ENCODE measurements at places on chromosomes 6 and 20. TPM values are rescaled to one million over a fixed set of nuclear protein-coding genes. Genes with fewer than 3 reads are reported as not detected.

- no peaks in the 10 kb centered on the region for H3K36me3 ChIP-seq
- no peak for DNase-seq
- H3K27me3 ChIP-seq: no peaks in the 10 kb centered on the region
- H3K27ac ChIP-seq: peak overlapping the region; percentile 62
- no peak overlapping the region for H3K4me3 ChIP-seq
These were observed 45.5 kb downstream of the TTI1 start for GRCh38 chr20:37987602-37988290.

- no peak overlapping the region for H3K4me3 ChIP-seq
- no peaks in the 10 kb centered on the region for H3K36me3 ChIP-seq
- H3K4me1 ChIP-seq: no peaks in the 10 kb centered on the region
- no peaks in the 10 kb centered on the region for H3K27me3 ChIP-seq
These were observed 10.3 kb upstream of the TAAR9 start for GRCh38 chr6:132527791-132528190.

- no peak for DNase-seq
- no peak overlapping the region for H3K4me3 ChIP-seq
These were observed 221.8 kb upstream of the SOX4 start for GRCh38 chr6:21371676-21372171.

DNA sequence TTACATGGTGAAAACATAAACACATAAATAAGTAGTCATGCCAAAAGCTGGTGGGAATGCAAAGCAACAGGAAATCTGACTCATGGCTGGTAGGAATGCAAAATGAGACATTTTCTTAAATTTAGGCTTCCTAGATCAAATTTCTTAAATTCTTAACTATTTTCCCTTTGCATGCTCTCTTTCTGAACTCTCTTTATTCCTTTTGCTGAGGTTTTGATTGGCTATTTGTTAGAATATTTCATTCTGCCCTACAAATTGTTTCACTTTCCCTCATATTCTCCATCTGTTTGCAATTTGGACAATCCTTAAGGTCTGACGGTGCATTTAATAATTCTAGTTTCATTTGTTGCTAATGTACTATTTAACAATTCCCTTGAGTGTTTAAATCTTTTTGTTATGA is 437.5 kb upstream of the RGS17 start:
- no peaks in the 10 kb centered on the region for H3K4me1 ChIP-seq
- H3K4me3 ChIP-seq: no peak overlapping the region
- H3K36me3 ChIP-seq: no peaks in the 10 kb centered on the region
- H3K27ac ChIP-seq: no peak overlapping the region

DNA sequence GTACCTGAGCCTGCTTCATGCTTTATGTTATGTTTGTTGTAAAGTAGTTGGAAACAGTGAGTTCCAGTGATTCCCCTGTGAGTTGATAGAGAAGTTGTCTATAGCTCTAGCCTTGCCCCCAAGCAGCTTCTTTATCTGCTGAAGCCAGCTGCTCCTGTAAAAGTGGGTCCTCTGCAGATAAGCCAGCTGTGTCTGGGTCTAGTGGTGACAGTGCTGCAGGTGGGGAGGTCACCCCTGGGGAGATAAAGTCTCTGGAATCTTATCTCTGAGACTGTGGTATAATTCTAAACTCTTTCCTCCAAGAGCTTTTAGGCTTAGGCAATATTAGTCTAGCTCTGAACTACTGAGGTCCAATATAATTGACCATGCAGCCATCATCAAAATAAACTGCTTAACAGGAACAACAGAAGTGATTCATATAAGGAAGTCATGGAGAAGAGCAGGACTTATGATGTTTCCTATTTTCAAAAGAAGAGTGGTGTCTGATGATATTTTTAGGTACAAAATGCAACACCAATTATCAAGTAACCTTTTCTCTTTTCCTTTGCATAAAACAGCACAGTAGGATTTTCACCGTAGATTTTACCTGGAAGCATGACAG is 44.2 kb upstream of the TMEM217 start:
- peaks cover 28% of the 10 kb centered on the region for H3K36me3 ChIP-seq
- H3K27ac ChIP-seq: no peak overlapping the region
- no peaks in the 10 kb centered on the region for H3K27me3 ChIP-seq
- no peak overlapping the region for H3K4me3 ChIP-seq

DNA sequence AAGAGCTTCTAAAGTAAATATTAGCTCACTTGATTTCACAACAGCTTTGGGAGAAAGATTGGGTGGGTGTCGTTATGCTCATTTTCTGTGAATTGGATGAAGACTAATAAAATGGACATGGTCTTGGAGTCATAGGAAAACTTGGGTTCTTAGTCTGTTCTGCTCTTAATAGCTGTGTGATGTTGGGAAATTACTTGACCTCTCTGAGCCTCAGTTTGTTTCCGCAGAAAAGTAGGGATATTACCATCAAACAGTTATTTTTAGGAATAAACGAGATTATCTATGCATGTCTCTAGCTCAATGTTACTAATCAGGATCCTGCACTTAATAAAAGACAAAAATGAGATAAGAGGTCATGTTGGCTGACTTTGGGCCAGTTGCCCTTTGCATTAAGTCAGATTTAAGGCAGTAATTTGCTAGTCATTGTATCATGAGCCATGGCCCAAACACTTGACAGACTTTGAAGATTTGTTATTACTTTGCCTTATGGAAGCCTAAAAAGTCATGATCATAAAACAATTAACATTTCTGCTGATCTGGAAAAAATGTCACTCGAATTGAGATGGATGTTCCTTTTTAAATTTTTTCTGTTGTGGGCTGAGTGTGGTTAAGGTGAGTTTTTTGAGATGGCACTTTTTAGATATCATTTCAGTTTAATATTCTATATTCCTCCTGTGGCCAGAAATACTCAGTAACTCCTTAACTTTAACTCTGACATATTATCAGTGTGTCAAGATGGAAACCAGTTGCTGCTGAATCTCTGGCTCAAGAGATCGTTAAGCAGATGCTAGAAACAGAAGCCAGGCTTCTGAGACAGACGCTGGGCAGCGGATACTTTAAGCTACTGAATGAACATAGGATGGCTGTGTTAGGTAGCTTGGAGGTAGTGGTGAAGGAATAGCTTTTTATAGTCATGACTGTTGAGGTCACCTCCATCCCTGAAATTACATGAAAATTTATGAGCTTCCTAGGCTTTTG is 291.6 kb downstream of the PHF3 start:
- H3K4me3 ChIP-seq: no peak overlapping the region
- H3K27me3 ChIP-seq: no peaks in the 10 kb centered on the region
- DNase-seq: no peak
- H3K36me3 ChIP-seq: no peaks in the 10 kb centered on the region

DNA sequence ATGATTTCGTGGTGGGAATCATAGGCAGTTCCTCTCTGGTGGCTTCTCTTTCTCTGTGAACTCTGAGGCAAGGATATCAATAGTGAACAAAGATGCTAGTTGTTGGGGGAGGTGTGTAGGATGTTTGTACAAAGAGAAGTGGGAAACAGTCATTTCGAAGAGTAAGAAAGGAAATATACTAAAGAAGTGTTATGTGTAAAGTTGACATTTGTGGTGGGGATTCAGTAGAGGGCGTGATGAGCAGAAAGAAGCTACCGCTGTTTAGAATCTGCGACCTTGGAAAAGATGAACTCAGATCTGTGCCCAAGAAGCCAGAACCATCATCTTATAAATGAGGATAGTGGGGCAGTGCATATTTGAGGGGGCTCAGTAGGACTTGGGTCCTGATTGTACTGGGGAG is 11.4 kb downstream of the SLC35F1 start:
- H3K4me1 ChIP-seq: no peaks in the 10 kb centered on the region
- no peaks in the 10 kb centered on the region for H3K27me3 ChIP-seq
- H3K4me3 ChIP-seq: no peak overlapping the region
- H3K36me3 ChIP-seq: no peaks in the 10 kb centered on the region

GRCh38 chr6:89680551-89680950 is 42.0 kb upstream of the LYRM2 start:
- H3K27ac ChIP-seq: no peak overlapping the region
- no peak overlapping the region for H3K4me3 ChIP-seq
- DNase-seq: no peak
- H3K27me3 ChIP-seq: no peaks in the 10 kb centered on the region
- no peaks in the 10 kb centered on the region for H3K36me3 ChIP-seq
- no peaks in the 10 kb centered on the region for H3K4me1 ChIP-seq

GRCh38 chr6:75643173-75643572 is 41.5 kb downstream of the SENP6 start:
- no peak overlapping the region for H3K4me3 ChIP-seq
- no peak for DNase-seq
- no peak overlapping the region for H3K27ac ChIP-seq
- H3K4me1 ChIP-seq: no peaks in the 10 kb centered on the region
- no peaks in the 10 kb centered on the region for H3K27me3 ChIP-seq
- peaks cover 8% of the 10 kb centered on the region for H3K36me3 ChIP-seq

The BTN1A1 gene
- not detected for total RNA-seq

The SLC17A3 gene
- total RNA-seq: 0.97 TPM

The MYH7B gene
- 0.45 TPM for total RNA-seq
